NCI-H2029 treated with DMSO at 0.1 percent for 48 hours (cell line): ENCODE measurements at places on chromosomes 1 and 21.

DNA sequence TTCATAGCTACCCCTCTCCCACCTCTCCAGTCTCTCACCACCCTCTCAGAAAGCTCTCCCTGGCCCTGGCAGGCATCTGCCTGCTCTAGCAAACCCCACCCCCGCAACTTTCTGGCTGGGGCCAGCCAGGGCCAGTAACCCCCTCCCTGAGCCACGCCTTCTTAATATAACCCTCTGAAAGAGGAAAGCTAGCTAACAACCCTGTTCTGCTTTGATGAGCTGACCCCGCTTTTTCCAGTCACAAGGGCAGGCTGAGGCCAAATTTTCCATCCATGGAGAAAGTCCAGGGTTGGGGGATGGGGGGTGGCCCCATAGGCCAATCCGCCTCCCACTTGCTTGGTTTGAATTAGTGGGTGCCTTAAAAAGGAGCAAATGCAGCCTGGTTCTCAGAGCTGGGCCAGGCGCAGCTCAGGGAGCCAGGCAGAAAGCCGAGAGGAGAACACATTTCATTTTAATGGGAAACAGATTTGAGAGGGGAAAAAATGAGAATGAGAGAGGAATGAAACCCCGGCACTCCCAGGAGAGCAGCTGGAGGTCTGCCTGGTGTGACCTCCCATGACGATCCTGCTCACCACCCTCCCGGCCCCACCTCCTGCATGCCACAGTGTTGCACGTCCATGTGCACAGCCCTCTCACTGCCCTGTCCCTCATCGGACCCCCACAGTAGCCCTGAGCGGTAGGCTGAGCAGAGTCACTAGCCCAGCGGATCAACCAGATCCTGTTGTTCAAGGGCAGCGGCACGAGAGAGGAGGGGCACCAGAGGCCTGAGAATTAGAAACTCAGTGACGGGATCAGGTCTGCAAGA, 62.3 kb downstream of the OPTC start:
- DNase-seq, result no peak

DNA sequence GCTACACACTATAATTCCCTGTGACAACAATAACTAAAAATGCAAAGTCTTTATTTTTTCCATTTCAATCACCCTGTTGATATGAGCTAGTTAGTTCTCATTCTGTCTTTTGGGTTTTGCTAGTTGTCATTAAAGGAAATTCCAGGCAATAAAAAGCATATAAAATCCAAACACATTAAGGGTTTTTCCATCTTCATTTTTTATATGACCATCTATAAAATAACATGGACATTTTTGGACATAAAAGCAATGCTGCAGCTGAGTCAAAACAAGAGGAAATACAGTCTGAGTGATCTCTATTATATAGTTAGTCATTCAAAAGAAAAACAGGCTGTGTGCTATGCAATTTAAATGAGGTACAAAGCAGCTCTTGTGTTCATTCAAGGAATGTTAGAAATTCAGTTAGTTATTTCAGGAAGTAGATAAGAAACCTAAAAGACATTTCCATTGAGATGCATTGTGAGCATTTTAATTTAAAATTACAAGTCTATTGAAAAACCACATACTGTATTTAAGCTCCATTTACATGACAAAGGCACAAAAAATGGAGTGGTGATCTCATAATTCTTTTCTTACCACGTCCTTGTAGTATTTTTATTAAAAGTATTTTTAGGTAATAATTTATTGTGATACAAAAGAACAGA, 67.3 kb upstream of the BCL10 start:
- DNase-seq, result no peak

GRCh38 chr1:111320066-111320879, 29.6 kb downstream of the CHIA start:
- DNase-seq, result no peak

DNA sequence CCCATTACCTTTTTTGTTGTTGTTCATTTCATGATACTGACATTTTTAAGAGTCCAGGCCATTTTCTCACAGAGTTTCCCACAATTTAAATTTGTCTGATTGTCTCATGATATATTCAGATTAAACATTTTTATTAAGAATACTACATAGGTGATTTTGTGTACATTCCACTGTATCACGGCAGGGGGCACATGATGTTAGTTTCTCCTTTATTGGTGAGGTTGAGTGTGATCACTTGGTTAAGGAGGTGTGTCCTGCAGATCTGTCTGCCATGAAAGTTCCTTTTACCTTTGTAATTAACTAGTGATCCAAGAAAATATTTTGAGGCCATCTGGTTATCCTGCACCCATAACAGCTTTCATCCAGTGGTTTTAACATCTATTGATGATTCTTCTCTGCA, 11.8 kb downstream of the RTCA start:
- DNase-seq, result no peak

DNA sequence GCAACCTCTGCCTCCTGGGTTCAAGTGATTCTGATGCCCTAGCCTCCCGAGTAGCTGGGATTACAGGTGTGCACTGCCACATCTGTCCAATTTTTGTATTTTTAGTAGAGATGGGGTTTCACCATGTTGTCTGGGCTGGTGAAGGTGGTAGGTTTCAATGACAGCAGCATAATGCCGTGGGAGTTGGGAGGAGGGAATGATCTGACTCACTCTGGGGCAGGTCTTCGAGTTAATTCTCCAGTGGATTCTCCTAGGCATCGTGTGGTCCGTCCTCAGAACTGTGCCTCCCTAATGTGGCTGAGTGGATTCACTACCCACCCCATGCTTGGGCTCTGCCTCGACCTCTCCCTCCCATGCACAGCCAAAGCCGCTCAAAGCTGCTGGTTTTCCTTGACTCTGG, 1.7 kb upstream of the GPR37L1 start:
- DNase-seq, result no peak

- DNase-seq, result no peak
These were observed 102.9 kb downstream of the FASLG start for GRCh38 chr1:172761581-172762486.

GRCh38 chr1:26733982-26734381, 38.2 kb downstream of the ARID1A start:
- no peak for DNase-seq

GRCh38 chr1:245829826-245830225, 675.0 kb downstream of the KIF26B start:
- no peak for DNase-seq

GRCh38 chr1:236689713-236690569, 3.6 kb downstream of the ACTN2 start:
- DNase-seq, result no peak

- no peak for DNase-seq
These were observed 5.7 kb downstream of the TMPRSS3 start for GRCh38 chr21:42390193-42390592.

DNA sequence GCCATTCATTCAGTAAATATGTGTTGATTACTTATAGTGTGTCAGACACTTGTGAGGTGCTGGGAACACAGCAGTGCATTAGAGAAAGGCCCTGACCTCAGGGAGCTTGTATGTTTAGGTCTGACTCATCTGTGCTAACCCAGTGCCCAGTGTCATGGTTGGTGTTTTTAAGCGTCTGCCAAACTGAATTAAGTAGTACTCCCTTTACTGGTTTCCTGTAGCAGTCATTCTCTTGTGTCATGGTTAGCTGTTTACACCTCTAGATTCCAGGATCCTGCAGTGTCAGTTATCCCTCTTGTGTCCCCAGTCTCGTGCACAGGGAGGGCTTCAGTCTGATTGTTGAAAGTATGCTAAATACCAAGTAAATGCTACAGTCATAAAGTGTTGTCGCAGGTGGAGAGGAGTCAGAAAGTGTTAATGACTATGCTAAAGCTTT, 14.2 kb downstream of the UCK2 start:
- no peak for DNase-seq

DNA sequence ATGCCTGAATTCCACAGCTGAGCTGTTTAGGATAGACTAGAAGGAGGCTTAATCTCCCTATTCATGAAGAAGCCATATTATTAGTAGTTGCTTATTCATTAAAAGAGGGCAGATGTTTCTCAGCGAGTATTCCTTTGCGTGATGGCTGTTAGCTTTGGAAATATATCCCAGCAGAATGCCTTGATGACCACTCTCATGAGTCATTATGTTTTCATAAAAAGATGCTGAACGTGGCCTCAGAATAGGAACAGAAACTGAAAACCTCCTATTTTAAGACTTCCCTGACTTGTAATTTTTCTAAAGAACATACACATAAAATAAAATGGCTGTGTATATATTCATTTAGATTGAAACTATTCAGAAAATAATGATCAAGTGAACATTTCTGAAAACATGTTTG, 9.6 kb upstream of the PLA2G4A start:
- no peak for DNase-seq
